ENCODE measurements at places on chromosomes 6 and 20.

DNA sequence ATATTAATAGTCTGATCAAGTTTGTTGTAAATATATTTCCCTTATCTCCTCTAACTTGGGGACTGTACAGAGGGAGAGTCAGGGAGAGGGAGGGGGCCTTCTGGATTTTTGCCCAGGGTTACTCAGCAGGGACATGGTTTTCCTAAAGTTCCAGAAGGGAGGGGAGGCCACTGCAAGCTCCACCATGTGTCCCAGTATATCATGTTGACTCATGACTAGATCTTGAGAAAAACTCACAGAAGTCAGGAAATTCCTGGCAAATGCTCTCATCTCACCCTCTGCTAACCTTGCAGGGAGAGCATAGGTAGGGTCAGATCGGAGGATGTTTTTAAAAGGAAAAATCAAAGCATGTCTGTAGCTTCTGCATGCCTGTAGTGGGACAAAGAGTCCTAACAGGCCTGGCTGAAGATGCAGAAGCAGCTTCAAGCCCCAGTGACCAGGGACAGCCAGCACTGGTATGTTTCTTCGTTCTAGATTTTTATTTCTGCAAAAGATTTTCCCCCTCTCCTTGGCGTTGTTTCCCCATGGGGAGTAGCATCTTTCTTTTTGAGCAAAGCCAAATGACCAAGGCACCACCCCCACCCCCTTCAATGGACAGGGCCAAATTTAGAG lies 272.9 kb upstream of the SUPT3H start:
- no peak for DNase-seq

- DNase-seq: no peak
Observed at GRCh38 chr6:12298017-12298978, 8.1 kb downstream of the EDN1 start.

- peak; percentile 64 for DNase-seq
Observed at GRCh38 chr6:111210194-111210728, 123.0 kb downstream of the SLC16A10 start.

GRCh38 chr6:144305985-144306384 lies 20.9 kb downstream of the UTRN start:
- DNase-seq: no peak

GRCh38 chr20:51074062-51074461 lies 51.2 kb upstream of the KCNG1 start:
- DNase-seq: no peak

DNA sequence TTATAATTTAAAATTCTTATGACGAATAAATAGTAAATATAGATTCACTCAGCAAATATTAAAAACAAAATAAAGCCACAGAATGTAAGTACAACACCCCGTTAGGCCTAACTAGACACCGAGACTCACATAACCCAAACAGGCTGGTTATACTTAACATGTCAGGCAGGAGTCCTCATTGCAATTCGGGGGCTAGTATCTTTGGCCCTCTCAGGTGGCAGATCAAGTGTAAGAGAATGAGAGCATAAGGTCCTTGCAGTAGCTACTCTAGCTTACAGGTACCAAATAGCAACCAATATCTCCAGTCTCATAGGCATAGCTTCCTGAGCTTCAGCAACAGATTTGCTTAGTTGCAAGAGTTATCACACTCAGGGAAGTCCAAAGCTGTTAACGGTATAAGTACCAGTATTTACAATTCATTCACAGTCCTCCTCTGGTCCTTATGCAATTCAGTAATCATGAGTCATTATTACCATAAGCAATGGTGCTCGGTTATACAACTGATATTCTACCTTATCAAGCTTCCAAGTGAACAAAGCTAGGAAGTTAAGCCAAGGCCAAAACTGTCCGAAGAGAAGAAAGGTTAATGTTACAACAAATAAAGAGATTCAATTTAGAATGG lies 20.1 kb downstream of the REV3L start:
- DNase-seq: no peak

GRCh38 chr6:129683601-129684322 lies 26.2 kb downstream of the ARHGAP18 start:
- DNase-seq: peak; percentile 63

GRCh38 chr6:166318227-166318626 lies 10.0 kb upstream of the PRR18 start:
- no peak for DNase-seq

DNA sequence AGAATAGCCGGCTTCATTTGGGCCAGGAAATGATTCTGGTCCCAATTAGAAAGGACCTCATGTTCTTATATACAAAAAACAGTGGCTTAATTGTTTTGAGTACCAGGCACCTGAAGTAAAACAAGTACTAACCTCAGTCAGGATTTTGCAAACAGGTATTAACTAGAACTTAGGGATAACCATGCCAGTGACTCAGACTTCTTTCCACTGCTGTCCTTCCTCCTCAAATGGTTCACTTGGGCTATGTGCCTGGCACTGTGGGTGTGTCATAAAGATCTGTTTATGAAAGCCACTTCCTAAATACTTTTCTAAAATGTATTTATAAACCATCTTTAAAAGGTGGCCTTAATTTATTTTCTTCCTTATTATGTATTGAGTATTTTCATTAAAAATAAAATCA lies 10.7 kb downstream of the CLDN20 start:
- no peak for DNase-seq

DNA sequence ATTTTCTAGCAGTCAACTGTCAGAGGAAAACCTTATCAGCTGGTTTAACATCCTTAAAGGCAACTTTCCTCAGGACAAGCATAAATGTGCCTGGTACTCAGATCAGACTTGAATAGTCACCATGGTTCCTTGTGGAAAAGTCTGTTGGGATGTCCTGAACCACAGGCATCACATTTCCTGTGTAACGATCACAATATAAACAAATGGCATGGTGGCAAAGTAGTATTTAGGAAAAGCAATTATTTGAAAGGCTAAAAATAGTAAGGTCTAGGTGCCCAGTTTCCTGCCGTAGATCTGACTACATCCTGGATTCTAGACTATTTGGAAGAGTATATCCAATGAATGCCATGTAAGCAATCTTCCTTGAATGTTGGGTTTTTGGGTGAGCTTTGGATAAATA lies 271.9 kb upstream of the AGPAT4 start:
- DNase-seq: no peak

GRCh38 chr6:45616209-45616608 lies 238.5 kb upstream of the SUPT3H start:
- DNase-seq: no peak

GRCh38 chr6:108850669-108851465 lies 2.6 kb downstream of the ARMC2 start:
- no peak for DNase-seq

GRCh38 chr6:93235775-93236174 lies 183.6 kb downstream of the EPHA7 start:
- no peak for DNase-seq

DNA sequence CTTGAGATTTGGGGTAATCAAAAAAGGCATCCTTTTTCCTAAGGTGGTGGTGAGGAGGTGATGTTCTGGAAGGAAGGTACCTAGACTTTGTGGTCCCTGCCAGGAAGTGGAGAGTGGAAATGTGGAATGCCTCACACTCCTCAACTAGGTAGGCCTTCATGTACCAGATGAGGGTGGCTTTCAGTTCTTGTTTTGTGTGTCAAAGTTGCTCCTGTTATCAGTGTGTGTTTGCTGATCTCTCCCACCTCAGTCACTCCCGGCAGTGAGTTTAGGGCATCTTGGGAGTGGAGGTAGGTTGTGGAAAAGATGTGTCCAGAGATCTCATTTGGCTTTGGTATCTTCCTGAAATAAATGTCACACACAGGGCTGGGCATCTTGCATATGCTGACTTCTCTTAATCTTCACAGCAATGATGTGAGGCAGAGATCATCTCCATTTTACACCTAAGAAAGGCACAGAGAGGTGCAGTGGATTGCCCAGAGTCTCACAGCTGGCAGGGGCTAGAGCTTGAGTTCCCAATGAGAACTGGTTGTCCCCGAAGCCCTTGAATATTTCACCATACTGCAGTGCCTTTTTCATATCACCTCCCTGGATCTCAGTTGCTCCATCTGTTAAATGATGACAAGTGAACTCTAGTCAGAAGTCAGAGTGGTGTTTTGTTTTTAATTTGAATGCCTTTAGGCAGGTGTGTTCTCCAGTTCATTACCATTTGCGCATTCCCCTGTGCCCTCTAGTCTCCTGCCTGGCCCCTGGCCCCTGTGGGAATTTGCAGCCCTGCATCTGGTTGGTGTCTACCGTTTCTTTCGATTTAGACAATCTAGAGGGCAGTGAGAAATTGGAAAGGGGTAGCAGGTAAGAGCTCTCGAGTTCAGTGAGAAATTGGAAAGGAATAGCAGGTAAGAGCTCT lies 2.9 kb downstream of the PKIG start:
- no peak for DNase-seq

- DNase-seq: no peak
Observed at GRCh38 chr6:48150701-48151100, 39.7 kb upstream of the PTCHD4 start.

- DNase-seq: no peak
Observed at GRCh38 chr20:51014797-51015722, 7.8 kb downstream of the KCNG1 start.

DNA sequence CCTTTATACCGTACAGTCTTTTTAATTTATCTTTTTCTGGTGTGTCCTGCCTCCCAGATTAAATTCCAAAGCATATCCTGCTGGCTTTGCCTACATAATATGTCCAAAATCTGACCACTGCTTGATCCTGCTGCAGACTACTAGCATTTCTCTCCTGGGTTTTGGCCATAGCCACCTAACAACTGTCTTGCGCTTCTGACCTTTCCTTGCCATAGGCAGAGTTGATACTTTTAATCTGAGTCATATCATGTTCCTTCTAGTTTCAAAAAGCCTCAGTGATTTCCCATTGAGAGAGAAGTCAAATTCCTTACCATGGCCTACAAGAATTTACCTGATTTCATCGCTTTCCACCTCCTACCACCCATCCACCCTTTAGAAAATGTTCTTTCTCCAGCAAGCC lies 104.8 kb downstream of the BCKDHB start:
- DNase-seq: no peak

- DNase-seq: no peak
Observed at GRCh38 chr20:24337551-24337950, 131.9 kb upstream of the SYNDIG1 start.

GRCh38 chr20:32727683-32728082 lies 15.6 kb downstream of the COMMD7 start:
- no peak for DNase-seq

DNA sequence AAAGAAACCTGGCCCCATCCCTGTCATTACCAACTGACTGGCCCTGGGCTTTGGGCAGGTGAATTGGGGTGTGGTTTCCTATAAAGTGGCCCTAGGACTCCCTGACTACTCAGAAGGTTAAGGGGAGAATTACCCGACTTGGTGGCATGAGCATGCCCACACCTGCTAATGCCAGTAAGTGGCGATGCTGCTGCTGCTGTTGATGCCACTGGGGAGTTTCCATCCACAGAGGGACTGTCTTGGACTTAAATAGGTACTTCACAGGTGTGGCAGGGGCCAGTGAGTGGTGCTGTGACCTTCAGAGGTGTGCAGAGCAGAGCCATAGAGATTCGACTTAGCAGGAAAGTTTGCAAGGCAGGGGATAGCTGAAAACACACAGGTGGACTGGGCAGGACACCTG lies 32.6 kb upstream of the MDFI start:
- DNase-seq: no peak

DNA sequence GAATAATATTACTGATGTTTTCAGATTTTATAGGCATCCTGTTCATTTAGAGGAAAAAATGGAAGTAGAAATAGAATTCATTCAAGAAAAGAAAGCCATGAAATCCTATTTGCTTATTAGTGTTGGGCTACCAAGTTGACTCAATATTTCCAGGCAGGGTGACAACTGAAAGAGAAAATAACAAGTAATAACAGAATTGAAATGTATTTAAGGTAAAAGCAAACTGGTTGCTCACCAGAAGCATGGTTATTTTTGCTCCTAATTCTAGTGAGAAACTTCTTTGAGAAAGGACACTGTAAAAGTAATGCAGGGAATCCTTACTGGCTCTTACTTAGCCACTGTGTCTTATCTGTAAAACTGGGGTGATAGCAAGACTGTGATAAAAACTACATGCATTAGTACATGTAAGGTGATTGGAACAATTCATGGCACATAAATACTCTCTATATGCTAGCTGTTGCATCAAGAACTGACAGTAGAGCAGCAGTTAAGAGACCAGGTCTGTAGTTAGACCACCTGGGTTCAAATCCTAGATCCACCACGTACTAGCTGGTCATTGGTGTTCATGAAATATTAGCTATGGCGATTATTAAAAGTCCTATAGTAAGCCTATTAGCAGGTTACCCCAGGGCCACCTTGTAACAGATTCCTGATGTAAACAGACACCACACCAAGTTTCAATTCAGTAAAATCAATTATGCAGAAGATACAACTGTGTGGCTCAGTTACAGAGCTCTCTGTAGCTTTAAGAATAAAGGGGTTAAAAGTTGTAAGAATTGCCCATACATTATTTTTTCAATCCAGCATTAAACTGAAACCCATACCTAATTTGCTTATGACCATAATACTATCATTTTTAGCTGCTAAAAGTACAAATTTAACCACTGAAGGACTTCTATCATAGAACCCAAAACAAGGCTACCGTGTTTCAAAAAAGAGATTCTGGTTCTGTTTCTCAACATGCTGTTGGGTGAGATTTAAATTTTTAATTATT lies 159.2 kb upstream of the COL21A1 start:
- no peak for DNase-seq

- DNase-seq: no peak
Observed at GRCh38 chr6:132763269-132763668, 5.6 kb upstream of the VNN2 start.

DNA sequence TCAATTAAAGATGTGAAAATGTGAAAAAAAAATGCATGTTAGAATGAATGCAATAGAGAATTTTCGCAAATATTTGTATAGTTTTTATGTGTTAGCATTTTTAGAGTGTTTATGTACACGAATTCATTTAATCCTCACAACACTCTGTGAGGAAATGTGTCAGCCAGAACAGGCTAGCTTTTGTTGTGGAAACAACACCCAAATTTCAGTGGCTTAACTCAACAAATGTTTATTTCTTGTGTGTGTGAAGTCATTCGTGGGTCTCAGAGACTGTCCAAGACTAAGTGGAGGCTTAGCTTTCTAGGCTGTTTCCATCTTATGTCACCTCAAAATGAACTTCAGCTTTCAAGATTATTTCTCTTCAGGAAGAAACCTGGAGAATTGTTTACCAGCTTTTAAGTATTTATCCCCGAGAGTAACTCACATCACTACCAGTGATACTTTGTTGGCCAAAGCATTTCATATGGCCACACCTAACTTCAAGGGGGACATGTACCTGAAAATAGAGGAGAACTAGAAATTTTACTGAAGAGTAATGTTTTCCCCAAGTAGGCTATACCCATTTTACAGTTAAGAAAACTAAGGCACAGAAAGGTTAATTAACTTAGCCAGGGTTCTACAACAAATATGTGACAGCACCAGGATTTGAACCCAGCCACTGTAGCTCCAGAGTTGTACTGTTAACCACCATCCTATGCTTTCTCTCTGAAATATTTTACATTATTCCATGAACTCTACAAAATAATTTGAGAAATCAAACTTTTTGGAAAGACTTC lies 306.1 kb downstream of the QKI start:
- DNase-seq: no peak

- no peak for DNase-seq
Observed at GRCh38 chr20:57468523-57469417, 56.2 kb downstream of the CTCFL start.

- no peak for DNase-seq
Observed at GRCh38 chr6:30122515-30122914, 9.6 kb upstream of the TRIM31 start.

Measured in KG1 (cell line).